ENCODE measurements at places on chromosomes 16 and 17. TPM values are rescaled to one million over a fixed set of nuclear protein-coding genes. Genes with fewer than 3 reads are reported as not detected.

Gene PPY
- not detected for total RNA-seq

Gene THOC6
- 38.7 TPM for total RNA-seq

Gene ABCA6
- total RNA-seq, result not detected

Gene METRNL
- total RNA-seq, result 21.0 TPM

Gene NLRC5
- 6.2 TPM for total RNA-seq

Gene C16orf46
- 0.78 TPM for total RNA-seq

Gene HSF4
- 13.5 TPM for total RNA-seq

Gene DOC2B
- 0.79 TPM for total RNA-seq

Gene IRX6
- not detected for total RNA-seq

Gene ZNF207
- total RNA-seq, result 248 TPM

Gene GP1BA
- total RNA-seq, result not detected

Gene CCL8
- not detected for total RNA-seq

Gene MMD
- total RNA-seq, result 16.7 TPM

Gene SNX20
- not detected for total RNA-seq

Gene CCL2
- 65.2 TPM for total RNA-seq

Gene SPNS2
- total RNA-seq, result 10.7 TPM

Gene KRT15
- 5.4 TPM for total RNA-seq

Gene RHBDF1
- 19.8 TPM for total RNA-seq

Gene TMEM114
- not detected for total RNA-seq

Gene TP53TG3C
- total RNA-seq, result 0.11 TPM

Gene LAT
- 4.0 TPM for total RNA-seq

Gene ORMDL3
- 42.1 TPM for total RNA-seq

Gene UNC13D
- 4.2 TPM for total RNA-seq

Gene DYNLL2
- total RNA-seq, result 22.9 TPM

Gene CSH2
- not detected for total RNA-seq

Gene TPPP3
- total RNA-seq, result 11.2 TPM

Gene CDRT4
- 2.6 TPM for total RNA-seq

Gene TBX6
- 0.34 TPM for total RNA-seq

Gene CACNG3
- total RNA-seq, result not detected

Gene CCL5
- total RNA-seq, result 1.7 TPM

Gene MYH10
- 24.1 TPM for total RNA-seq

Gene TNFSF13
- total RNA-seq, result 1.9 TPM

Gene STH
- total RNA-seq, result not detected

Gene GINS2
- 31.6 TPM for total RNA-seq

Gene AIPL1
- total RNA-seq, result not detected

Gene RUNDC3A
- 0.90 TPM for total RNA-seq

Gene TRPV3
- 0.37 TPM for total RNA-seq

Gene NXPH3
- 0.19 TPM for total RNA-seq

Gene C1QTNF8
- total RNA-seq, result not detected

Gene PPP1R1B
- total RNA-seq, result not detected

Gene OTOA
- total RNA-seq, result not detected

Gene SLC52A1
- total RNA-seq, result 0.72 TPM

Gene RNF135
- 23.6 TPM for total RNA-seq

Gene ASIC2
- 2.1 TPM for total RNA-seq

Gene MYL4
- total RNA-seq, result not detected

Gene CHD9NB
- total RNA-seq, result 1.7 TPM

Gene TLCD3B
- 0.30 TPM for total RNA-seq

Gene LRRC46
- 3.6 TPM for total RNA-seq

Data from A549 treated with CpdA at 1 μM for 4 hours (cell line).